ENCODE measurements at places on chromosomes 12 and 14.
A peak's percentile ranks its signal among the peaks of the same experiment; 100 is the strongest.

DNA sequence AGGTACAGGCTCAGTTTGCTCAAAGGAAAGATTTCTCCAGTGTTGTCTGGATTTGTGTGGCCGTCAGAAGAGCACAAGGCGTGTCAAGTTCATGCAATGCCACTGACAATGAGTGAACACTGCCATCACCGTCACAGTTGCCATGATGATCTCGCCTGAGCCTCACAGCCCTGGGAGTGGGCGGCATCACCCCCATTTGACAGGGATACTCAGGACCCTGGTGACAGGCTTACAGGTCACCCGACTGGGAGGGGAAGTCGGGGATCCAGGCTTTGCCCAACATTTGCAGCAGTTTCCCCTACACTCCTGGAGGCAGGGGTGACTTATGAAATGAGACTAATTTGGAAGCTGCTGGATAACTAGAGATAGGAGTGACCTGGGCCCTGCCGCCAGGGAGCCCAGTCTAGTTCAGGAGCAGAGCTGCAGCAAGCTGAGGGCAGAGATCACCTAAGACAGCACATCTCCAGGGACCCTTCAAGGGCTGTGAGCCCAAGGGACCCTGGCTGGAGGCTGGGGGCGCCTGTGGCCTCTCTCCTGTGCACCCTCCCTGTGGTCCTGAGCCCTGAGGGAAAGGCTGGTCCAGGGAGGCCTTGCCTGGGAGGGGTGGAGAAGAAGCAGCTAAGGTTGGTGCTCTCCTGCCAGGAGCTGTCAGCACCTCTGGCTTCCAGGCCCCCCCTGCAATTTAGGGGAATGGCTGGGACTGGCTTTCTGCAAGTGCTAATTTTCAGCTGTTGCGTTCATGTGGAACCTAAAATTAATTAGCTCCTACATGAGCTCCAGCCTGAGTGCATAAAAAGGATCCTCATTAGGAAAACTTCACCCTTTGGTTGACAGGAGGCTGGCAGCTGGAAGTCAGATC lies 32.4 kb upstream of the BEGAIN start:
- DNase-seq, result no peak
- peaks cover 14% of the 10 kb centered on the region for H3K27me3 ChIP-seq
- peaks cover 14% of the 10 kb centered on the region for H3K4me1 ChIP-seq
- H3K36me3 ChIP-seq, result no peaks in the 10 kb centered on the region
- H3K4me3 ChIP-seq, result no peak overlapping the region

- DNase-seq, result no peak
- no peaks in the 10 kb centered on the region for H3K4me1 ChIP-seq
- H3K27ac ChIP-seq, result no peak overlapping the region
- no peaks in the 10 kb centered on the region for H3K36me3 ChIP-seq
- no peak overlapping the region for H3K4me3 ChIP-seq
These were observed 271.2 kb downstream of the EGLN3 start for GRCh38 chr14:33679461-33680225.

GRCh38 chr14:21168055-21168454 lies 12.2 kb upstream of the OR5AU1 start:
- DNase-seq, result no peak
- no peak overlapping the region for H3K27ac ChIP-seq
- no peaks in the 10 kb centered on the region for H3K4me1 ChIP-seq
- H3K36me3 ChIP-seq, result no peaks in the 10 kb centered on the region
- no peak overlapping the region for H3K4me3 ChIP-seq

GRCh38 chr12:19431407-19432308 lies 7.6 kb upstream of the AEBP2 start:
- H3K27ac ChIP-seq, result peak overlapping the region; percentile 90
- no peak overlapping the region for H3K4me3 ChIP-seq
- no peaks in the 10 kb centered on the region for H3K27me3 ChIP-seq
- DNase-seq, result peak; percentile 39

DNA sequence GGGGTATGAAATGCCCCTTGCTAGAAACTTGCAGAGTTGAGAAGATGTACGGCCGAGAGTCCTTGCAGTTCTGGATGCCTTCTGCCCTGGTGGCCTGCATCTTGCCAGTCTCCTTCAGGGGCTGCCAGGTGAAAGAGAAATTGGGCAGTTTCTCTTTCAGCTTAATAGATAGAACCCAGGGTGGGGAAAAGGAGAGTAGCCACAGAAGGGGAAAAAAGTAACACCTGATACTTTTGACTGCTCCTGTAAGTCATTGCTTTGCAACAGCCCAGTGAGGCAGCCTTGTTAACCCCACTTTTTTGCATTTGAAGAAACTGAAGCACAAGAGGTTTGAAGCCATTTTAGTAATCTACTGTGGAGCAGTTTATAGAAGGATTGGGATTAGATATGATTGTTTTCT lies 27.6 kb downstream of the TDP1 start:
- H3K4me1 ChIP-seq, result no peaks in the 10 kb centered on the region
- H3K4me3 ChIP-seq, result no peak overlapping the region

- no peaks in the 10 kb centered on the region for H3K27me3 ChIP-seq
- no peak overlapping the region for H3K27ac ChIP-seq
- no peak for DNase-seq
- no peak overlapping the region for H3K4me3 ChIP-seq
These were observed 1.9 kb upstream of the DYNC1H1 start for GRCh38 chr14:101962503-101962874.

GRCh38 chr12:40314927-40315326 lies 90.1 kb downstream of the LRRK2 start:
- H3K4me1 ChIP-seq, result no peaks in the 10 kb centered on the region
- H3K36me3 ChIP-seq, result no peaks in the 10 kb centered on the region
- no peak overlapping the region for H3K27ac ChIP-seq

GRCh38 chr12:33438025-33438772 lies 1.4 kb downstream of the SYT10 start:
- H3K27ac ChIP-seq, result no peak overlapping the region
- H3K36me3 ChIP-seq, result no peaks in the 10 kb centered on the region
- H3K4me3 ChIP-seq, result no peak overlapping the region
- H3K4me1 ChIP-seq, result peaks cover 4% of the 10 kb centered on the region
- no peak for DNase-seq

DNA sequence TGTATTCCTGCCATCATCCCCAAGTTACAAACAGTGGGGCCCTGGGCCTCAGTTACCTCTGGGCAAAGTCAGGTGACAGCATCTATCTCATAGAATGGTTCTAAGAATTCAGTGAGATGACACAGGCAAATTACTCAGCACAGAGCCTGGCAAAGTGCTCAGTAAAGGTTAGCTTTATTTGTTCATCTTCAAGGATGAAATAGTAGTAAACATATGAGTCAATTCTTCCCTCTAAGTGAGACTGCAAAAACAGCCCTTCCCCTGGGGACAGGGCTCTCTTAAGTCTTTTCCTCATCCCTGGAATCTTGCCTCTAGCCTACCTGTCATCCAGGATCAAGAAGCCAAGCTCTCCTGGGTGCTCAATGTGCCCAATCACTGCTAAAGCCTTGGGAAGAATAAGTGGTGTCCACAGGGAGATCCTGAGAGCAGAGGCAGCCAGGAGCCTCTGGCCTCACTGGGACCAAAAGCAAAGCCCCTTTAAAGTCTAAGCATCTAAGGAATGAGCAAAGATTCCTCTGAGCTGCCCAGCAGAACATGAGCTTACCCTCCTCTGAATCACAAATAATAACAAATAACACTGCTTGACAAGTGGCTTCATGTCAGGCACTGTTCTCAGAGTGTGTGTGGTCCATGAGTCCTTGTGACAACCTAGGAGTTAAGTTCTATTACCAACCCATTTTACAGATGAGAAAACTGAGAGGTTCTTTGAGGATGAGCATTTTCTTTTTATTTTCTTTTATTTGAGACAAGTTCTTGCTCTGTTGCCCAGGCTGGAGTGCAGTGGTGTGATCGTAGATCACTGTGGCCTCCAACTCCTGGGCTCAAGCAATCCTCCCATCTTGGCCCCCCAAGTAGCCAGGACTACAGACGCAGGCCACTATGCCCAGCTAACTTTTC lies 12.1 kb downstream of the NUAK1 start:
- no peaks in the 10 kb centered on the region for H3K4me1 ChIP-seq
- H3K27me3 ChIP-seq, result peaks cover 11% of the 10 kb centered on the region
- no peak overlapping the region for H3K4me3 ChIP-seq
- H3K36me3 ChIP-seq, result no peaks in the 10 kb centered on the region
- H3K27ac ChIP-seq, result no peak overlapping the region

GRCh38 chr12:84888861-84889260 lies 23.7 kb downstream of the SLC6A15 start:
- no peaks in the 10 kb centered on the region for H3K36me3 ChIP-seq
- no peaks in the 10 kb centered on the region for H3K4me1 ChIP-seq
- no peak for DNase-seq
- no peak overlapping the region for H3K27ac ChIP-seq
- no peak overlapping the region for H3K4me3 ChIP-seq
- no peaks in the 10 kb centered on the region for H3K27me3 ChIP-seq

- H3K27ac ChIP-seq, result no peak overlapping the region
- no peaks in the 10 kb centered on the region for H3K36me3 ChIP-seq
- no peak for DNase-seq
- H3K4me3 ChIP-seq, result no peak overlapping the region
- no peaks in the 10 kb centered on the region for H3K4me1 ChIP-seq
- no peaks in the 10 kb centered on the region for H3K27me3 ChIP-seq
These were observed 259.8 kb downstream of the NUAK1 start for GRCh38 chr12:105878964-105879363.

DNA sequence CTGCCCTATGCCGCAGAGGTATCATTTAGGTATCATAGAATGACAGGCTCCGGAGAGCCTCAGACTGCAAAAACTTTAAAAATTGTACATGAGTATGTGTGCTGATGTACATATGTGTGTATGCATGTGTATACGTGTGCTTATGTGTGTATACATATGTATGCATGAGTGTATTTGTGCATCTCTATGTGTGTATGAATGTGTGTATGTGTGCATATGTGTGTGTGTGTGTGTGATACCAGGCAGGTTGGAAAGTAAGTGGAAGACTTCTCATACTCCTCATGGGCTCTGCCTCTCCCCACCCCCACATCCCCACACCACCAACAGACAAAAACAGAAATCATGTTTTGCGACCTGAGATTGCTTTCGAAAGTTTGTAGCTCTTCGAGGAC lies 621 bp upstream of the TMEM117 start:
- peaks cover 50% of the 10 kb centered on the region for H3K27me3 ChIP-seq
- H3K4me3 ChIP-seq, result peak overlapping the region; percentile 79
- no peaks in the 10 kb centered on the region for H3K36me3 ChIP-seq

GRCh38 chr14:22276913-22277816 lies 311.9 kb downstream of the DAD1 start:
- no peak for DNase-seq
- no peak overlapping the region for H3K4me3 ChIP-seq
- H3K27ac ChIP-seq, result no peak overlapping the region
- H3K36me3 ChIP-seq, result no peaks in the 10 kb centered on the region
- H3K4me1 ChIP-seq, result no peaks in the 10 kb centered on the region

DNA sequence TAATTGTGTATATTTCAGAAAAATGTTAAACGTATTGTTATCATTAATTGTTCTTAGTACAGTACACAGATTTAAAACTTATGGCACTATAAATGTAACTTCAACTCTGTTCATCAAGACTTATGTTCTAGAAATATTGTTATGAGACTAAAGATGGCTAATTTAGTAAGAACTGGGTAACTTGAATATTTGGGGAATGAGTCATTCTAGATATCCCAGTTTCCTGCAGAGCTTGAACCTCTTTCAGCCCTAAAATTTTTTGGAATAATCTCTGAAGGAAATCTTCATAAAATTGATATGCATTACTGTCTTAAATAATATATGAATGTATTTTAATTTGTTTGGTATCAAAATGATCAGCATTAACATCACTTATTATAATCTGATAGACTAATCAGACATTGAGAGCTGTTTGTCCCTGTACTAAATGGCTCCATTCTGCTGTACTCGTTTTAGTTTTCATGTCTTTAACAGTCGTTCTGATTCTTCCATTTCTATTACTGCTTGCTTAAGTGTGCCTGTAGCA lies 87.1 kb downstream of the VEZT start:
- H3K27me3 ChIP-seq, result no peaks in the 10 kb centered on the region
- peaks cover 6% of the 10 kb centered on the region for H3K4me1 ChIP-seq
- H3K36me3 ChIP-seq, result peaks cover 20% of the 10 kb centered on the region

- no peak overlapping the region for H3K27ac ChIP-seq
- H3K4me1 ChIP-seq, result peaks cover 29% of the 10 kb centered on the region
- DNase-seq, result no peak
- H3K27me3 ChIP-seq, result no peaks in the 10 kb centered on the region
These were observed 5.2 kb downstream of the PPM1A start for GRCh38 chr14:60254176-60254575.

- no peak overlapping the region for H3K27ac ChIP-seq
- no peaks in the 10 kb centered on the region for H3K4me1 ChIP-seq
- peaks cover 3% of the 10 kb centered on the region for H3K27me3 ChIP-seq
- no peak overlapping the region for H3K4me3 ChIP-seq
- H3K36me3 ChIP-seq, result no peaks in the 10 kb centered on the region
These were observed 14.1 kb upstream of the NCOR2 start for GRCh38 chr12:124581307-124582107.

DNA sequence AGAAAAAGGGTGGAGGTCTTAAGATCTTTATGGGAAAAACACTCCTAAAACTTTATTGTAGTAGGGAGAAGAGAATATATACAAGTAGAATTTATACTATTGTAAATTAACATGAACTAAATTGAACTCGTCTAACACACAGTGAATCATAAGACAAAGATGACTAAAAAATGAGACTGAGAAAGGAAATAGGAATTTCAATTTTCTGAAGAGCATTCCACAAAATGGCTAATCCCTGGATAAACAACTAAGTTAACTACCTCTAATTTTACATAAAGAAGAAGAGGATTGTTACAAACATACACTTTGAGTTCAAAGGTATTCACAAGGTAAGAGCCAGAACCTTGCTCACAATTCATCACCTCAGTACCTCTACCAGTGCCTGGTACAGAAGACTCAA lies 2.0 kb downstream of the MAP4K5 start:
- no peak for DNase-seq
- H3K27me3 ChIP-seq, result no peaks in the 10 kb centered on the region
- H3K27ac ChIP-seq, result no peak overlapping the region
- peak overlapping the region; percentile 92 for H3K4me3 ChIP-seq
- H3K36me3 ChIP-seq, result peaks cover 6% of the 10 kb centered on the region

GRCh38 chr14:39109893-39110715 lies 4.0 kb upstream of the GEMIN2 start:
- H3K4me3 ChIP-seq, result no peak overlapping the region
- H3K27ac ChIP-seq, result no peak overlapping the region
- no peaks in the 10 kb centered on the region for H3K36me3 ChIP-seq
- no peaks in the 10 kb centered on the region for H3K27me3 ChIP-seq
- peaks cover 24% of the 10 kb centered on the region for H3K4me1 ChIP-seq

DNA sequence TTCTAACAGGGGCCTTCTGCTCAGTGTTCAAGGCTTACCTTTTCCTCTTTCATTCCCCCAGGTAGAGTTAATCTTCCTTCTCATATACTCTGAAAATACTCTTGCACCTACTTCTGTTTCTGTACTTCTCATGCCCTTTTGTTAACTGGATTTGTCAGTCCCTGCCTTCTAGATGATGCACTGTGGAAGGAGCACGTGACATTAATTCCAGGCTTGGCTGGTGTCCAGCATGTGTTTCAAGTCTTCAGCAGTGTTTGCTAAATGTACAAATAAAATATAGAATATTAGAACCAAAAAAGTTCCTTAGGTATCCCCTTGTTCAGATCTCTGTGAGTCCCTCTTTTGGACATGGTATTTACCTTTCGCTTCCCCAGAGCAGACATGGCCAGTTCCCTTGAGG lies 27.9 kb upstream of the EVL start:
- H3K27ac ChIP-seq, result no peak overlapping the region
- peaks cover 3% of the 10 kb centered on the region for H3K36me3 ChIP-seq
- H3K27me3 ChIP-seq, result no peaks in the 10 kb centered on the region
- peaks cover 15% of the 10 kb centered on the region for H3K4me1 ChIP-seq
- H3K4me3 ChIP-seq, result no peak overlapping the region
- no peak for DNase-seq

All from activated naive CD8-positive, alpha-beta T cell treated with anti-CD3 and anti-CD28 coated beads, Interleukin-2, amount 10 ng/mL, durations not matched to agents 7 days and 5 days (primary cell).